ENCODE measurements at places on chromosomes 13 and 19.

GRCh38 chr19:50003254-50003788, 21.9 kb downstream of the VRK3 start:
- DNase-seq = no peak

DNA sequence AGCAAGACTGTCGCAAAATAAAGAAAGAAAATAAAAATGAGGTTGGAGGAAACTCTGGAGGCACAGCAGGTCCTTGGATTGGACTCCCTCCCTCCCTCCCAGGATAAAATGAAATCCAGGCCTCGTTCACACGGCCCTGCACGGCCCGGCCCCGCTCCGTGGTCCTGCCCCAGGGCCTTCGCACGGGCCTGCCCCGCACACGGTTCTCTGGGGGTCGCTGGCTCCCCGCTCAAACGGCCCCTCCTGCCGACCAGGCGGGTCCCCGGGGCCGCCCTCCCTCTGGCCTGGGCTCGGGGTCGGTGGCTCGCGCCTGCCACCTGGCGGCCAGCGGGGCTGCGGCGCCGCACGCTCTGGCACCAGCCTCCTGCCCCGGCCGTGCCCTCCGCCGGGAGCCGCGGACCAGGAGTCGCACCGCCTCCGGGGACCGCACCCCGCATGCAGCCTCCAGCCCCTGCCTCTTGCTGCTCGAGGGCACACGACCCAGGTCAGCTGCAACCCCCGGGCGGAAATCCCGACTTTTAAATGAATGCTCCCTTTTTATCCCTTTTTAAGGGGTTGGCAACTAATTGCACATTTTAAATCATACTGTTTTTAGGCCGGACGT, 1.5 kb upstream of the WDR18 start:
- peak; percentile 99 for DNase-seq

DNA sequence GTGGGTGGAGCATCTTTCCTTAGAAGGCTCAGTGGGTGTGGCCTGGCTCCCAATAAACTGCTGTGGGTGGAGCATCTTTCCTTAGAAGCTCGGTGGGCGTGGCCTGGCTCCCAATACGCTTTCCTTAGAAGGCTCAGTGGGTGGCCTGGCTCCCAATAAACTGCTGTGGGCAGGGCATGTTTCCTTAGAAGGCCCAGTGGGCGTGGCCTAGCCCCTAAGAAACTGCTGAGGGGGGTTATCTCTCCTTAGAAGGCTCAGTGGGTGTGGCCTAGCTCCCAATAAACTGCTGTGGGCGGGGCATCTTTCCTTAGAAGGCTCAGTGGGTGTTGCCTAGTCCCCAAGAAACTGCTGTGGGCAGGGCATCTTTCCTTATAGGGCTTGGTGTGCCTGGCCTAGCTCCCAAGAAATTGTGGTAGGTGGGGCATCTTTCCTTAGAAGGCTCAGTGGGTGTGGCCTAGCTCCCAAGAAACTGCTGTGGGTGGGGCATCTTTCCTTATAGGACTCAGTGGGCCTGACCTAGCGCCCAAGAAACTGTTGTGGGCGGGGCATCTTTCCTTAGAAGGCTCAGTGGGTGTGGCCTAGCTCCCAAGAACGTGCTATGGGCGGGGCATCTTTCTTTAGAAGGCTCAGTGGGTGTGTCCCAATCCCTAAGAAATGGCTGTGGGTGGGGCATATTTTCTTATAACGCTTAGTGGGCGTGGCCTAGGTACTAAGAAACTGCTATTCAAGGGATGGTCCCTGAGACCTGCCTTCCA, 10.3 kb downstream of the HSH2D start:
- DNase-seq = no peak

DNA sequence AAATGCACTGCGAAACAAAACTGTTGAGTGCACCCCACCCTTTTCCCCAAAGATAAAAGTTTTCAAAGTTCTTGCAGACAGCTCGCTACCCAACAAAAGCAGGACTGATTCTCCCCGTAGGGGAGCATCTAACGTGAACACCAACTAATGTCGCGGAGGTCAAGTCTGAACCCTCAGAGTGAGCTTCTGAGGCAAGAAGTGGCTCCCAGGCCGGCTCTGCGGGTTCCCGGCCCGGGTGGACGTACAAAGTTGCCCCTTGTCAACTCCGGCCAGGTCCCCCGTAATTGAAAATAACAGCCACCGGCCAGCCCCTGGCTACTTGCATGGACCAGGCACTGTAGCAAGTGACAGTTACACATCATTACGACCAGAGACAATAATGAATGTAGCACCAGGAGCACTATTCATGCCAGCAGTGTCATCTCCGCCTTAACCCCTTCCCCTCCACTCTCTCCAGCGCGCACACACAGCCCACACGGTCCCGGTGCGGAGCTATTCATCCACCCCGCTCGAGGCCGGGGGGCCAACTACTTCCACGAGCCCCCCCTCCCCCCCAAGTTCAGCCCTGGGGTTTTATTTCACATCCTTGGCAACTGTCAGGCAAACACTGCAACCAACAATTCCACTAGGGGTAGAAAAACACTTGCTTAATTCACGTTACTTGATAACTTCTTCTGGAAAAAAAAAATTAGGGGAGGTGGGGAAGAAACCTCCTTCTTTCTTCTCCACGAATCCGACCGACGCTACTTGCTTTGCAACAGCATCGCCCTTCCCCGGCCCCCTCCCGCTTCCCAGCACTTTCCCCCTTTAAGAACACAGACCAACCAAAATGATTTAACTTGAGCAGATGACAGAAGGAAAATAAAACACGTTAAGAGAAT, 1.2 kb downstream of the KLF12 start:
- DNase-seq = no peak

- DNase-seq = no peak
Observed at GRCh38 chr13:97233499-97233898, 11.4 kb downstream of the MBNL2 start.

GRCh38 chr13:102399791-102400674, 1.8 kb downstream of the FGF14 start:
- no peak for DNase-seq

GRCh38 chr13:46539231-46539630, 13.7 kb upstream of the LRCH1 start:
- DNase-seq = no peak

DNA sequence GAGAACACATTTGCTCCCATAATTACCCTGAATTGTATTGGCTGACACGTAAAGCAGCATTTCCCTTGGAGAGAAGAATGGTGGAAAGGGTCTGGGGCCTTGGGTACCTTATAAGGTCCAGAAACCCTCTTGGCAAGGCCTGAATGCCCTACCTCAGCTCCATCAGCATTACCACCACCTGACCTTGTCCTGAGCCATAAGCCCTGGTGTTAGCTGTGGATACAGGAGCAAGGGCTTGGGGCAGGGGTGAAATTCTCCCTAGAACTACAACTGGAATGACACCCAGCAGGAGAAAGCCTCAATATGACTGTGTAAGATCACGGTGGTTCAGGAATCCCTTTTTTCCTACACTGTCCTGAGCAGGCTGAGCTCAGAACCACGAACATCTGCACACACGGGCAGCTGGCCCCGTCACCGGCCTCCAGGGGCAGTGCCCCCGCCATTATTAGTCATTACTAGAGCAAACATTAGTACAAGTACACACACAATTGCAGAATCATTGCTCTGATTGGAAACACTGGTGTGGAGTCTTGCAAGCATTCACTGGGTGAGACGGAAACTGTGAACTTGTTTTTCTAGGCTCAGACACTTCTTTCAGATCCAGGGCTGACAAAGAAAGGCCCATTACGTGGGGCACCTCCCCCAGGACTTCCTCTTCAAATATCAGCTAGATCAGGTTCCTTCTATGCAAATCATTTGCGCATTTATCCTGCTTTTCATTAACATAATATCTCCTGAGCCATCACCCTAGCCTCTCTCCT, 26.8 kb upstream of the MTIF3 start:
- DNase-seq = peak; percentile 39

DNA sequence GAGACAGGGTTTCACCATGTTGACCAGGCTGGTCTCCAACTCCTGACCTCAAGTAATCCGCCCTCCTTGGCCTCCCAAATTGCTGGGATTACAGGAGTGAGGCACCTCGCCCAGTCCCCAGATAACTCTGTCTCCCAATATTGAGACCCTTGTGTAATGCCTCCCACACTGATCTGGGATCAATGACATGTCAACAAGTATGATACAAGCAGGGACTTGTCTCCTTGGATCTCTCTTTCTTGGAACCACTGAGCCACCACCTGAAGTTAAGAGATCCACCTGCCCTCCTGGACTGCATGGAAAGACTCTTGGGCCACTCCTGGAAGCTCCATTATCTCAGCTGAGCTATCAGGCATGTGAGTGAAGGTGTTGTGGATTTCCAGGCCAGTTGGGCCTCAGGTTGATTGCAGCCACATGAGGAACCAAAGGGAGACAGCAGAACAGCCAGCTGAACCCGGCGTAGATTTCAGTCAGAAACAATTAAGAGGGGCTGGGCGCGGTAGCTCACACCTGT, 15.1 kb downstream of the NFKBID start:
- no peak for DNase-seq

DNA sequence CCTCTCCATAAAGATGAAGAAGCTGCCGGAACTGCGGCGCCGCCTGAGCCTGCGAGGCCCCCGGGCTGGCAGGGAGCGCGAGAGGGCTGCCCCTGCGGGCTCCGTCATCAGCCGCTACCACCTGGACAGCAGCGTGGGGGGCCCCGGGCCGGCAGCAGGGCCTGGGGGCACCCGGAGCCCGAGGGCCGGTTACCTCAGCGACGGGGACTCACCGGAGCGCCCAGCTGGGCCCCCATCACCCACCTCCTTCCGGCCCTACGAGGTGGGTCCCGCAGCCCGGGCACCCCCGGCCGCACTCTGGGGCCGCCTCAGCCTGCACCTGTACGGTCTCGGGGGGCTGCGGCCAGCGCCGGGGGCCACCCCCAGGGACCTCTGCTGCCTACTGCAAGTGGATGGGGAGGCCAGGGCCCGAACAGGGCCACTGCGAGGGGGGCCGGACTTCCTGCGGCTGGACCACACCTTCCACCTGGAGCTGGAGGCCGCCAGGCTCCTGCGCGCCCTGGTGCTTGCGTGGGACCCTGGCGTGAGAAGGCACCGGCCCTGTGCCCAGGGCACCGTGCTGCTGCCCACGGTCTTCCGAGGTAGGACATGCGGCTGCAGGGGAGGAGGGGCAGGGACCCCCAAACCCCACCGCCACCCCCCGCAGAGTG, 2.7 kb downstream of the SYDE1 start:
- DNase-seq = no peak

DNA sequence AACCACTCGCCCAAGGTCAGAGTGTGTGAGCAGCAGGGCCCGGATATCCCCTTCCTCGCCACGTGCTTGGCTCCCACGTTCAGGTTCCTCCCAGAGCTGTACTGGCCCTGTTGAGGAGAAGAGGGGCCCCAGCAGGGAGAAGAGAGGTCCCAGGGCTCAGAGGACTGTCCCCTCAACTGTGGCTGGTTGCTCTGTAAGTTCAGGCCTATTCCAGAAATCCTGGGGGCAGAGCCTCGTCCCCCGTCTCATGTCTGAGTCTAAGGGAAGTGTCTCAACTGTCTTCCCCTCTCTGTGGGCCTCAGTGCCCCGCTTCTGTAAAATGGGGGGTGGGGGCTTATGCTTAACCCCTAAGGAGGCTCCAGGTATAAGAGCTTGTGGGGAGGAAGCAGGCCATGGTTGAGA, 3.9 kb downstream of the PPP5C start:
- no peak for DNase-seq

DNA sequence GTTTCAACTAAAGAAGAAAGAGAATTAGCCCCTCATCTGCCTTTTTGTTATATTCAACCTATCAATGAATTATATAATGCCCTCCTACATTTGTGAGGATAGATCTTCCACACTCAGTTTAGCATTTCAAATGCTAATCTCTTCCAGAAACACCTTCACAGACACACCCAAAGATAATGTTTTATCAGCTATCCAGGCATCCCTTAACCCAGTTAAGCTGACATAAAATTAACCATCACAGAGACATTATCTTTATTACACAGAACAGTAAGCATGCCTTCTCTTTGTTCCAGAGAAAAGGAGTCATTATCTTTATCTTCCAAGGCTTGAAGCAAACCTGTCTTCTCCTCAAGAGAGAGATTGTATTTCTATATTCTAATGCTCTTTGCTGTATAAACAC, 53.1 kb downstream of the PCDH20 start:
- no peak for DNase-seq

DNA sequence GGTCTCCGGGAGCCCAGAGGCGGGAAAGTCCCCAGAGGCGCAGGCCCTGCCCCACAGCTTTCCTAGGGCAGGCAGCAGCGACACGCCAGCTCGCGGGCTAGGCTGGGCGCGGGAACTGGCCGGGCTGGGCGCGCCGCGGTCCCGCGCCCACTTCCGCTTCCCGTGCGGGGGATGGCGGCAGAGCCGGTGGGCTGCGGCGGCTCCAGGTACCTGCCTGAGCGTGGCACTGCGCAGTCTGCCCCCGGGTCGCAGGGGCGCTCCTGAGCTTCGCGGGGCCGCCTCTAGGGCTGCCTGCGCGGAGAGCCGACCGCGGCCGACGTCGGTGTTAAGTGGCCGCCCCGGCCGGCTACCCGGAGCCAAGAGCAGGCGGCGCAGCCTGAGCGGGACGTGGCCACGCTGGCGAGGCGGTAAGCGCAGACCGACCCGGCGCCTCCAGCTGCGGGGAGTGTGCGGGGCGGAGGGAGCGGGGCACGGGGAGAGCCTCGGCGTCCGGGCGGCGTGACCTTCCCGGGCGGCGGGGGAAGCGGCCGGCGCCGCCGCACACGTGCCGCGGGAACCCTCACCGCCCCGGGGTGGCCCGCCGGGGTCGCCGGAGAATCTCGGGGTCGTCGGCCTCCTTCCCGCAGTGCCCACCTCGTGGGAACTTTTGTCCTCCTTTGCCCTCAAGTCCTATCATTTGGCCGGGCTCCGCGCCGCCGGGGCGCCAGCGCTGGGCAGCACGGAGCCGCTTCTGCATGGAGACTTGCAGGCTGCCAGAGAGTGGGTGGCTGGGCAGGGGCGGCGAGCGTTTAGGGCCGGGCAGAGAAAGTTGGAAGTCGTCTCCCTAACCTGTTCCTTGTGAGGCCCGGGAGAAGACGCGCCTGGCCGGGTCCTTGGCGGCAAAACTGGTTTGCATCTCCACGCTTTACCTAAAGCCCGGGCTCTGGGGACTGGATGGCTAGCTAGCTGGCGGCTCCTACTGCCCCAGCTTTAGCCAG, 31.4 kb upstream of the MPHOSPH8 start:
- DNase-seq = peak; percentile 73

DNA sequence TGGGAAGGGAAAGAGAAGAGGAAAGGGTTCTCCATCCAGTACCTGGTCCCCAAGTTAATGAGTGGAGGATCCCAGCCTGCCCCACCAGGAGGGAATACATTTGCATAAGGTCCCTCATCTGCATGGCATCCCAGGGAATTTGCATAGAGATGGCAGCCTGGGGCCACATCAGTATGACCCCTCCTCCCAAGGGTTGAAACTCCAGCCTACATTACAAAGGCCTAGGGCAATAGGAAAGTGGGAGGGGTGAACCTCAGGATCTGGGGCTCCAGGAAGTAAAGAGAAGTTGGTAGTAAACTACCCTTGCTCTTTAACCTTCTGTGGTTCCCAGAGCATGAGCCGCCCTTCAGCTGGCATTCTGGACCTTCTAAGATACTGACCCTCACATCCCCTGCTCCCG, 6.8 kb upstream of the NECTIN2 start:
- DNase-seq = no peak
